ENCODE measurements at places on chromosomes 6 and 20.
A peak's percentile ranks its signal among the peaks of the same experiment; 100 is the strongest.

GRCh38 chr6:47044397-47044796, 2.3 kb upstream of the ADGRF1 start:
- DNase-seq: no peak

- no peak for DNase-seq
Observed at GRCh38 chr20:16378712-16379370, 194.4 kb downstream of the KIF16B start.

GRCh38 chr20:57960803-57961575, 251.2 kb upstream of the PMEPA1 start:
- no peak for DNase-seq

DNA sequence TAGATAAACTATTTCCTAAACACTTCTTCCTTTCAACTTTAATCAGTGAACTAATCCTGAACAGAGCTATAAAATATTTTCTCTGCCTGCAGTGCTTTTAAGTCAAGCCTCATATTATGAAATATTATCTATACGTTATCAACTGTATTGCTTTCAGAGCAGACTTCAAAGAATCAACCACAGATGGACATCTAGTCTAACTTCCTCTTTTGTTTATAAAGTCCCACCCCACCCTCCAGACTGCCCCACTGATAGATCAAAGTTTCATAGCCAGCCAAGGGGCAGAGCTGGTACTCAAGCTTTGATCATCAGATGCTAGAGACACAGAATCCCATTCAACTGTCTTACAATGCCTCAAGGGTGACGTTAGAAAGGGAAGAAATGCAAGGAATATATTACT, 308.3 kb downstream of the LAMA2 start:
- DNase-seq: no peak

DNA sequence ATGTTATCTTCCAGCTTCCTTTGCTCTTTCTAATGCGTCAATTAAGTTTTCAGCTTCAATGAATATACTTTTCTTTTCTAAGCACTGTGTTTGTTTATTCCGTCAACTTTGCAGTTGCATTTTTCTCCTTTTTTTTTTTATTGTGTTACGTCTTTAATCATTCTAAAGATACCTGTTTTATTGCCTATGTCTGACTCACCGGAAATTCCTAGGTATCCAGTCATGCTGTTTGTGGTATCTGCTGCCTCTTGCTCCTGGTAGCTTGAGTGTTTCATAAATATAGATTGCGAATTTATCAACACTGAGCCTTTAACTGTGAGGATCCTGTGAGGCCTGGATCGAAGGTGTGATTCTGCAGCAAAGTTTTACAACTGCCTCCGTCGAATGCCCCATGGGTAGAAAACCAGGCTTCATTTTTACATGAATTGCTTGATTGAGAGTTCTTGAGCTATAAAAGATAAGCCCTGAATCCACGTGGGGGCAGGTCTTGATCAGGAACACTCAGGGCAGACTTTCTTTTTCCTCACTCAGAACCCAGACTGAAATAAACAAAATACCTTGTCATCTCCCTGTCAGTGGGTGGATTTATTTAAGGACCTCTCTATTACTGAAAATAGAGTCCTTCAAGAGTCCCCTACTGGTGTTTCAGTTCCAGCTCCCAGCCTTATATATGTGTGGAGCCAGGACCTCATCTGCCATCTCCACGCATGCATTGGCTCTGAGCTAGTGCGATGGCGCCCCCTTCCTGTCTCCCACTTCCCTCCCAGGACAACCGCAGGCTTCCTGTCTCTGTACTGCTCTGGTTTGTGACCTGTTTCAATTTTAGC, 60.1 kb upstream of the LRRC1 start:
- DNase-seq: peak; percentile 42

DNA sequence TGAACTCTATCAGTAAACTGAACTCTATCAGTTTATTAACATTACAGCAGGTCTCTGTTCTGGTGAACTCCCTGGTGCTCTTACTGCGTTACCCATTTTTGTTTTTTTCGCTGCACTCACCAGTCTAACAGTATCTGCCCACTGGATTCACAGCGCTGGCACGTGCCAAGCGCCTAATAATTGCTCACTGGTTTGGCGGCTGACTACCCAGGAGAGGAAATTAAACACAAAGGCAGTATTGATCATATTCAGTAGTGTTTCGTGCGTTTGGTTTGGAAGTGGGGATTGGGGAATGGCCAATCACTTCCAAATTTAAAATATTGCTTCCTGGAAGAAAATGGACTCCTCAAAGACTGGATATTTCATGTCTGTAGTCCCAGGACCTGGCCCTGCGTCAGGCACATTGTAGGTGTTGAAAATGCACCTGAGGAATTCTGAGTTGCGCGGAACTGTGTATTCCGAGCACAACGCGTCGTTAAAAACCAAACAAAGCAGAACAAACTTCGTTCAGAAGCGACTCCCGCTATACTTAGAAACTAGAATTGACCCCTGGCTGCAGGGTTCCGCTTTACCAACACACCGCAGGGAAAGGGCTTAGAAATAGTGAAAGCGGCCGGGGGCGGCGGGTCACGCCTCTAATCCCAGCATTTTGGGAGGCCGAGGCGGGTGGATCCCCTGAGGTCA, 1.1 kb upstream of the RPS12 start:
- no peak for DNase-seq

DNA sequence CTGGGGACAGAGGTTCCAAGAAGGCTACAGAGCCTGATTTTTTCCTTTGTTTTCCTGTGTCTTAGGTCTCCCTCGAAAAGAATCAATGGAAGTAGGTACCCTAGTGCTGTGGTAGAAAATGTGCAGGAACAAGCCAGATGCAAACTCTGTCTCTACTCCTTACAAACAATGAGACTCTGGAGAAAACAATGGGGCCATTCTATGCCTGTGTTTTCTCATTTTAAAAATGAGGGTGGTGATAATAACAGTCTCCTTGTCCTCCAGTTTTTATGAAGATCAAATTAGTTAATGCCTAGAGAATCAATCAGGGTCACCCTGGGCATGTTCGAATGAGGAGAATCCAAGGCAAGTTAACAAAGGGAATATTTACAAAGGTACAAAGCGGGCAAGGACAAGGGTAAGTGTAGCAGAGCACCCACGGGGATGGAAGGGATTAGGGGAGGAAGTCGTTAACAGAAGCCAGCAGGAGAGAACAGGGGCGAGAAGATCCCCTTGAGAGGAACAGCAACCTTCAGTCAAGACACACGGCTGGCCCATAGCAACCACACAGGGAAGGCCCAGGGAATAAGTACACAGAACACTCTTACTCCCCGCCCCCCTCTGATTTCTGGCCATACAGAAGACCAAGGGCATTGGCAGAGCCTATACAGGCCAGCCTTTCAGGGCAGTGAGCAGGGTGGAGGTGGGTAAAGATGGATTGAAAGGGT, 342.8 kb downstream of the PTPRT start:
- DNase-seq: no peak

- no peak for DNase-seq
Observed at GRCh38 chr6:148154668-148155067, 188.0 kb upstream of the SASH1 start.

- DNase-seq: no peak
Observed at GRCh38 chr20:57234556-57235251, 31.7 kb downstream of the BMP7 start.

DNA sequence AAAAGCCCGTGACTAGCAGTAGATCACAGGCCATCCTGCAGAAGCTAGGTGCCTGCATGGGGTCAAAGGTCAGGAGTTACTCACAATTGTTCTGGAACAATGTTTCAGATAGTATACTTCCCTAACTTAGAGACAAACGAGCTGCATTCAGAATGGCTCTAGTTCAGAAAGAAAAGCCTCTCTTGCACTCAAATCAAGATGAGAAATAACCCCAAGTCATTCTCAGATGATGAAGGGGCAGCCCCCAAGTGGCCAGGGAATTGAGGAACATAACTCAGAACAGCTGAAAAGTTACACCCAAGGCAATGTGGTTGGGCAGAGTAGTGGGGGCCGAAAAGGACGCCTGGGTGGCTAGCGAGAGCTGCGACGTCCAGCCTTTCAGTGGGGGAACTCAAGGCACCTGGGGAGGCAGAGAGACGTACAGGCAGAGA, 27.8 kb downstream of the FYN start:
- no peak for DNase-seq

DNA sequence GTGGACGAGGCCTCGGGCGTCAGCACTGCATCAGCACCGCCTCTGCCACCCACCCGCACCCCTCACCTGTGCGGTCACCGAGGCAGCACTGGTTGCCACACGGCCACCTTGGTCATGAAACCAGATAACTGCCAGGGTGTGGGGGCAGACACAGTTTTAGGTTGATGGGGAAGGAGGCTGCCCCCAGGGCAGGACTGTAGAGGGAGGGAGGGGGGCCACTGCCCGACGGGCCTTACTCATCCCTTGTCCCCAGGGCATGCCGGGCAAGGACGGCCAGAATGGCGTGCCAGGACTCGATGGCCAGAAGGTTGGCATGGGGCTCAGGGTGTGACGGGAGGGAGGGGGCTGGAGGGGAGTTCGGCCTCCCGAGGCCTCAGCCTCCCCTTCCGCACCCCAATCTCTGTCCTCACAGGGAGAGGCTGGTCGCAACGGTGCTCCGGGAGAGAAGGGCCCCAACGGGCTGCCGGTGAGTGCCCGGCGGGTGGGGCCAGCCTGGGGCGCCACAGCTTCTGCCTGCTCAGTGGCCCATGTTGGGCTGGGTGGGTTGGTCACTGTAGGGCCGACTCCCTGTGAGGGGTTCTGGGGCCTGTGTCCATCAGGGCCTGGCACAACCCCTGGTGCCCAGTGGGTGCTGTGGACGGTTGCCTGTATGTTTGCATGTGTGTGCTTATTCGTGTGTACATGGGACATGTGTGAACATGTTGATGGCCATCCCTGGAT, 11.8 kb downstream of the COL9A3 start:
- no peak for DNase-seq

GRCh38 chr6:17178326-17178725, 76.5 kb downstream of the STMND1 start:
- no peak for DNase-seq

DNA sequence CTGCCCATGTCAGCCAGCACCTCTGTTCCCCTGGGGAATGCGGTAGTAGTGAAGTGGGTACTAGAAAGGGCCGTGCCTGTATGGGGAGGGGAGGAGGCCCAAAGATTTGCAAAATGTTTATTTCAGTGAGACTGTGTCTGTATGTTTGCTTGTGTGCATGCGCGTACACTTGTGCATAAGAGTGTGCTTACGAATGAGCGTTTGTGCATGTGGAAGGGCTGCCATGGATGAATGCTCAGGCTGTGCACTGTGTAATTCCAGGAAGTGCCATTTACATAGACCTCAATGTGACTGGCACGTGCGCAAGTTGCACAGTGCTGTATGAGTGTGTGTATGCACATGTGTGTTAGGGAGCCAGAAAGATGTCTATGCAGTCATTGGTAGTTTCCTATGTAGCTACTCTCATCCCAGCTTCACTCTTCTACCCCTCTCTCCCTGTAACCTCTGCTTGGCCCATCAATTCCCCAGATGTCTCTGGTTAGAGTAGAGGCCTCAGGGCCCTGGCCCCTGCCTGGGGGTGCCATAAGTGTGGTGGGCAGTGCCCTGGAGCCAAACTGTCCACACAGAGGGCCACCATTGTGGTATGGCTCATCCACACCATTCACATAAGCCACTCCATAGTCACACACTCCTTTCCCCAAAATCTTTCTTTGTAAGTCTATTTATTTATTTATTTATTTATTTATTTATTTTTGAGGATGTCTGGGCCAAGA, 26.8 kb upstream of the SLC22A7 start:
- DNase-seq: no peak

DNA sequence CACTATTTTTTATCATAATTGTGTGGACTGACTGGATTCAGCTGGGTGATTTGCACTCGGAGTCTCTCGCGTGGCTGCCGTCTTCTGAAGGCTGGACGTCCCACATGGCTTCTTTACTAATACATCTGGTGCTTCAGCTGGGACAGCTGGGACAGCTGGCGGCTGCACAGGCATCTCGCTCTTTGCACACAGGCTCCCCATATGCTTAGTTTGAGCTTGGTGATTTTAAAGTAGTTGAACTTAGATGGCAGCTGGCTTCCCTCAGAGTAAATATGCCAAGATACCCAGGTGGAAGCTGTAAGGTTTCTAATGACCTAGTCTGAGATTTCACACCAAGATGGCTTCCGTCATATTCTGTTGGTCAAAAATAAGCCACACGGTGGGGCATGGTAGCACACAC, 38.7 kb upstream of the PPP1R3G start:
- no peak for DNase-seq

GRCh38 chr6:6869094-6869493, 238.7 kb upstream of the RREB1 start:
- DNase-seq: no peak

- no peak for DNase-seq
Observed at GRCh38 chr6:44147256-44147655, 11.4 kb upstream of the CAPN11 start.

DNA sequence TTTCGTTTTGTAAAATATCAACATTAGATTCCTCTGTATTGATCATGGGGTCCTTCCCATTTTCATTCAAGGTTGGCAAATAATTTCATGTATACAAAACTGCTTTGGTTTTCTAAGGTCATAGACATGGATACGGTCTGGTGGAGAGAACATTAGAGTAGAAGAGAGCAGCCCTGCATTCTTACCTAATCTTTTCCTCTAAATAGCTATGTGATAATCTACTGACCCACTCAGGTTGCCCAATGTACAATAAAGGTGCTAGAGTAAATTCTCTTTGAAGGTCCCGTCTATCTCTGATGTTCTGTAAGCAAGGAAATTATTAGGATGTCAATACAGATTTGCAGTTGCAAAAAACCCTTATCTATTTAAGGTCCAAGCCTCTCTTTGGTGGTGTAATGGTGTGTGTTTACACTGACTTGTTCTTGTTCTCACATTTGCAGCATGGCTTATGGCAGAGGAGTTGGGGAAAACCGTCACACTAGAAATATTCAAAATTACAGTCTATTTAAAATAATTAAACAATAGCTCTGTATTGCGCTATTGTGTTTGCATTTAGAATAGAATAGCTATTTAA, 31.2 kb upstream of the NOX3 start:
- DNase-seq: no peak

GRCh38 chr6:42200035-42200434, 5.3 kb upstream of the GUCA1B start:
- DNase-seq: no peak

DNA sequence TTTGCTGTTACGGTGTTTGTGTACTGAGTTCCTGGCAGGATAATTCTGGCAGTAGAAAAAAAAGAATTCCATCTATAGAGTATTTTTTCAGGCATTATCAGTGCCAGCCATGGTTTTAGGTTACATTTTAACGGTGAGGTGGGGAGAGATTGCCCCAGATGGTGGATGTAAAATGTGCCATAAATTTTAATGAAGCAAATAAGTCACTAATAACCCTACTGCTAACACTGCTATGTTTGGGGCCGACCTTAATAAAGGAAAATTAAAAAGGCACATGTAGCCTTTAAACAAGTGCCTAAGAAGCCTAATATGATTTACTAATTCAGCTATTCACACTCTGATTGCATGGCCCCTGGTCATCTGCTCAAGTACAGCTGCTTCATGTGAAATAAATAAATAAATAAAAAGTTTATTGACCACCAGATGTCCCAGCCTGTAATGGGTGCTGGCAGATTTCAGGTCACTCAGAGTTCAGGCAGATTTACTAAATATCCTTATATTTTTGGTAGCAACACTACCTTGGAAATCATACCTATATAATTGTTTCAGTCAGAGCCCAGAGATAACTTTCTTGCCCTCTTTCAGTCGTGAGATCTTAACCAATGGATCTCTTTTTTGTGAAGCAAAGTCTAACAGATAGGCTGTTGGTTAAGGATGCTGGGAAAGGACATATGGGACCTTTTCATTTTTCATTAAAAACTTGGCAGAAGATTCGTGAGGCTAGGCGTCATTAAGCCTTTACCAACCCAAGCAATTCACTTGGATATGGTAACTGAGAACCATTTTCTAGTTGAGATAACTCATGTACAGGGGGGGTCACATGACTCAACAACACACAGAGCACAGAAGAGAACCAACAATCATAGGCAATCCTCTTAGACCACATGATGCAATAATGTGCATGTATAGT, 495.0 kb upstream of the NRSN1 start:
- DNase-seq: no peak

GRCh38 chr20:48901326-48901725, 20.2 kb upstream of the ARFGEF2 start:
- DNase-seq: no peak
